SJSA1 (cell line): ENCODE measurements at places on chromosomes 1 and 21.

DNA sequence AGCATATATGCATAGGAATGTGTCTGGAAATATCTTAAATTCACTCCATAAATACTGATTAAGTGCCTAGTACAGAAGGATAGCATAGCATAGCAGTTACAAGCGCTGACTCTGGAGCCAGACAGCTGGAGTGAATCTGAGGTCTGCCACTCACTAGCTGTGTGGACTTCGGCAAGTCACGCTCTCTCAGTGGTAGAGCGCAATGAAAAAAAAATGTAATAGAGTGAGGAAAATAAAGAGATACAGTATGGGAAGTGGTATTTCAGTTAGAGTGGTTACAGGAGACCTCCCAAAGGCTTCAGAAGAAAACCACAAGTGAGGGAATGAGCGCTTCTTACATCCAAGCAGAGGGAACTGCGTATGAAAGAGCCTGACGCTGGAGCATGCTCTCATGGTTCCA is 338.9 kb upstream of the PRMT6 start:
- no peak for DNase-seq

DNA sequence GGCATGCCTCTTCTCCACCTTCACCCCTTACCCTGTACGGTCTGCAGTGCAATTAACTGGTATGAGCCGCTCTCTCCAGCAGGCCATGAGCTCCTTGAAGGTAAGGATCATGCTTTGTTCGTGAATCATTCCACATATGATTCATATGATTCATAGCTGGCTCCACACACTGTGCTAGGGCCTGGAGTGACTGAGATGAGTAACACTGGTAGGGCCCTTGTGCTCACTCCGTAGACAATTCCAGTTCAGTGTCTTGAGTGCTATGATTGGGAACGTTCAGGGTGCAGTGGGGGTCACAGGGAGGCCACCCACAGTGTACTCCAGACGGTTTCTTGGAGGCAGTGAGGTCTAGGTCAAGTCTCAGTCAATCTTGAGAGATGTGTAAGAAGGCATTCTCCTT is 239.8 kb downstream of the LMX1A start:
- peak; percentile 86 for DNase-seq

DNA sequence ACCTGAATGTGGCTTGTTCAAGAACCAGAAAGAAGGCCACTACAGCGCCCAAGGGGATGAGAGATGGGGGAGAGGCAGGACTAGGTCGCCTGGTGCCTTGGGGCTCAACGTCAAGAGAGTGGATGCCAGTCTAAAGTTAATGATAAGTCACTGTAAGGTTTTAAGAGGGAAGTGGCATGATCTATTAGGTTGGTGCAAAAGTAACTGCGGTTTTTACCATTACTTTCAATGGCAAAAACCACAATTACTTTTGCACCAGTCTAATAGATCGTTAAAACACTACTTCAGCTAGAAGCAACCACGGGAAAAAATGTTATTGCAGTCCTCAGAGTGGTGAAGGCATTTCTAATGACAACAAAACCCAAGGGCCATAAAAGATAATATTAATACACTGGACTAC is 2.6 kb upstream of the GJB3 start:
- no peak for DNase-seq

GRCh38 chr1:244437086-244437468 is 14.6 kb downstream of the ADSS2 start:
- DNase-seq = no peak

GRCh38 chr21:26148840-26149354 is 21.7 kb downstream of the APP start:
- peak; percentile 35 for DNase-seq

DNA sequence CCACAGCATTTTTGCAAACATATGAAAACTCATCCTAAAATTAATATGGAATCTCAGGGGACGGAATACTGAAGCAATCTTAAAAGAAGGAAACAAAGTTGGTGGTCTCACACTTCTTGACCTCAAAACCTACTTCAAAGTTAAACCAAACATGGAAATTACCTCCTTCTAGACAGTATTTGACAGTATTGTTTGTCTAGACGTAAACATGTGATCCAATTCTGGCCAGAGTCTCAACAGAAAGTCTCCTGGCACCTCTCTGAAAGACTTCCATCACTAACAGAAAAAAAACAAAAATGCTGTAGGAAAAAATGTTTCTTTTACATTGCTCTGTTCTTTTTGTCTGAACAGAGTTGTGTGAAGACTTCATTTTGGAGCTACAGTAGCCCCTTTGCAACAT is 99.7 kb downstream of the BRINP3 start:
- no peak for DNase-seq

DNA sequence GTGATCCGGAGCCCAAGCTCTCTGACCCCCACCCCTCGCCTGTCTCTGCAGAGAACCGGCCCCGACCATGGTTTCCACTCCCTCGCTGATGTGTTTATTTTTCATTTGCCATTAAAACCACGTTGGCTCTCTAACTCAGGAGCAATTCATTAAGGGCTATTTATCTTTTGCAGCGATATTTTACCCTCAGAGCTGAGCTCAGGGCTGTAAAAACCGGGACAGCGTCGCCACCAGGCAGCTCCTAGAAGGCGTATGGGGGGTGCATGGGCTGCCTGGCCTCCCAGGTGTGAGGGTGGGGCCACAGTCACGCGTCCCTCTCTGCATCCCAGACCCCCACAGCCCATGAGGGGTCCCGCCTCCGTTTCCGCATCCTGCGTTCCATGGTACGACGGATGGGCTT is 71.4 kb downstream of the PRDM16 start:
- DNase-seq = no peak

DNA sequence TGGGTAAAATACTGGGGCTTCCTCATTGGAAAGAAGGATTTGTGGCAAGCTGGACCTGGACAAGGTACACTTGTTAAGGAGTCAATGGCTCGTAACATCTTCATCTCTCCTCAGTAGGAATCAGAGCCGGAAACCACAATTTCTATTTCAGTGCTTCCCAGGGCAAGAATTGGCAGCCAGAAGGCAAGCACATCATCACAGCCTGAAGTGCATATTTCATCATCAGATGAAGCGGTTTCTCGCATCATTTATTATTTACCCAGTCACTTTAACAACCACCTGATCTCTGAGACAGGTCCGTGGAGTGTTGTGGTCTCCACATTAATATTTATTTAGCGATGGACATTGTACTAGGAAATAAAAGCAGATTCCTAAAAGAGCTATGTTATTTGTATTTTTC is 55.0 kb downstream of the KCNJ15 start:
- DNase-seq = no peak

DNA sequence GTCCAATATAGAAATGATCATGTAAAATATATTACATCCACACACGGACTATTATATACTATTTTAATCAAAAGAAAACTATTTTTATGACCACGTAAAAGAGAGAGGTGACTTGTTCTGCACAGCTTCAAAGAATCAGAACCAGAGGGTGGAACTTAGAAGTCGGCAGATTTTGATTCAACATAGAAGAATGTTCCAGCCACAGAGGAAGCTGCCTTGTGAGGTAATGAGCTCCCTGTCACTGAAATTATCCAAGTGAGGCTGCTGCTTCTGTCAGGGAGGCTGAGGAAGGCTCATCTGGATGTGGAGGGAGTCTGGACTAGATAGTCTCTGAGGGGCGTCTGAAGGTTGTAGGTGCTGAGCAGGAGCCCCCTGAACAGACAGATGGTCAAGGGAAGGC is 2.7 kb downstream of the PLEKHA6 start:
- no peak for DNase-seq

DNA sequence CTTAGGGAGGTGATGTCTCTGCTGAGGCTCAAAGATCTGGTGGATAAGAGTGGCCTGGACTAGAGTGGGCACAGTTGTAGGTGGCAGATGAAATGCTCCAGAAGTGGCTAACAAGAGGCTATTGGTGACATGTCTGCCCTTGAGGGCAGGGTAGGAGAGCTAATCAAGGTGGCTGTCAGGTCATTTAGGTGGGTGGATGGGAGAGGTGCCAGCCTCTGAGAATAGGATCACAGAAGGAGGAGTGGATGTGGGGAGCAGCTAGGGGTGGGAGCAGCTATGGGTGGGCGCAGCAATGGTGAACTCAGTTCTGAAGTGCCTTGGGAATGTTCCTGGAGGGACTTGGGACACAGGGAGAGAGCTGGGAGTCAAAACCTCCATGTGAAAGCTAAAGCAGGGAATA is 142.0 kb upstream of the GRIK3 start:
- no peak for DNase-seq

DNA sequence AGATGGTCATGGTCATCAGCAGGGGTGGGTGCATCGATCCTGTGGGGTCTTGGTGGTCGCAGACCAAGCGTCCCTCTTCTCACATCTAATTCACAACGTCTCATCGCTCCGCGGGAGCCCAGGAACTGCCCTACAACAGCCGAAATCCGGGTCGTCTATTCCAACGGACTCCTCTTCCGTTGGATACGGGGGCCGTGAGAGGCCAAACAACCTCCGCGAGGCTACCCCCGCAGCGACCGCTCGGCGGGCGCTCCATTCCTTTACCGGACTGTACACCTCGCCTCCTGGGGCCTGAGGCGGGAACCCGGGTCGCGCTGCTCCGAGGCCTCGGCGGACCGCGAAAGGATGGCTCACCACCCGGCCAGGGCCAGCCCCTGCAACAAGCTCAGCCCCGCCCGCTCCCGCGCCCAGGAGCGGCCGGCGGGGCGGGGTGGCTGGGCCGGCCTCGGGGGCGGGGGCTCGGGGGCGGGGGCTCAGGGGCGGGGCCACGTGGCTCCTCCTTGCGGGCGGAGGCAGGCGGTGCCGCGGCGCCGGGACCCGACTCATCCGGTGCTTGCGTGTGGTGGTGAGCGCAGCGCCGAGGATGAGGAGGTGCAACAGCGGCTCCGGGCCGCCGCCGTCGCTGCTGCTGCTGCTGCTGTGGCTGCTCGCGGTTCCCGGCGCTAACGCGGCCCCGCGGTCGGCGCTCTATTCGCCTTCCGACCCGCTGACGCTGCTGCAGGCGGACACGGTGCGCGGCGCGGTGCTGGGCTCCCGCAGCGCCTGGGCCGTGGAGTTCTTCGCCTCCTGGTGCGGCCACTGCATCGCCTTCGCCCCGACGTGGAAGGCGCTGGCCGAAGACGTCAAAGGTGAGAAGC is at the start of gene QSOX1:
TSS of gene QSOX1 (plus strand) at position 545 of the 857 bp plus-strand sequence. CDS start at position 584, 39 bp downstream.
- peak; percentile 93 for DNase-seq

DNA sequence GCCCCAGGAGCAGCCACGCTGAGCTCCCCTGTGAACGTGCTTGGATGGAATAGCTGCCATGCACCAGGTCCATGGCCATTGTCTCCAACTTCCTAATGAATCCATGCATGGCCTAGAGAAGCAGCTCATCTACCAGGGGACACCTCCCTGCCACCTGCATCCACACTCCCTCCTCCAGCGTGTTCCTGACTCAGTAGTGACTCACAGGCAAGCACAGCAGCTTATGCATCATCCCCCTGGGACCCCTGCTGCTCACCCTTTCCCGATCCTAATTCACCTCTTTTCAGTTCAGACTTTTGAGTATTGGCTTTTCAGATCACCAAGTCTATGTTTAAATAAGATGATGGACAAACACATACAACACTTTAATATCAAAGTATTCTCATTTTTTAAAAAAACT is 39.9 kb upstream of the TADA1 start:
- no peak for DNase-seq

DNA sequence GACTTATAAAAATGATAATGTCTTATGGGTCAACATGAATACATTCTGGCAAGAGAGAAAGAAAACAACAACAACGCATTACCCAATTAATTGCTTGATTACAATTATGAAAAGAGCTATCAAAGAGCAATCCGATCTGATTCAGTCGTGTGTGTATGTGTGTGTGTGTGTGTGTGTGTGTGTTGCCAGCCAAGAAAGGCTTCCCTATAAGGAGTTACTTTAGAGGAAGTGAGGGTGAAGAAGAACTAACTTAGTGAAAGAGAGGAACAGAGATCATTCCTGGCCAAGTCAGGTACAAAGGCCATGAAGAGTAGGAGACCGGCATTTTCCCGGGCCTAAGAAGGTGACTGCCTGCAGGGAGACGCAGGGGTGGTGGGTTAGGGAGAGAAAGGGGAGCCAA is 9.4 kb downstream of the TMEM35B start:
- DNase-seq = no peak

GRCh38 chr21:25895565-25896205 is 160.9 kb downstream of the GABPA start:
- peak; percentile 14 for DNase-seq

DNA sequence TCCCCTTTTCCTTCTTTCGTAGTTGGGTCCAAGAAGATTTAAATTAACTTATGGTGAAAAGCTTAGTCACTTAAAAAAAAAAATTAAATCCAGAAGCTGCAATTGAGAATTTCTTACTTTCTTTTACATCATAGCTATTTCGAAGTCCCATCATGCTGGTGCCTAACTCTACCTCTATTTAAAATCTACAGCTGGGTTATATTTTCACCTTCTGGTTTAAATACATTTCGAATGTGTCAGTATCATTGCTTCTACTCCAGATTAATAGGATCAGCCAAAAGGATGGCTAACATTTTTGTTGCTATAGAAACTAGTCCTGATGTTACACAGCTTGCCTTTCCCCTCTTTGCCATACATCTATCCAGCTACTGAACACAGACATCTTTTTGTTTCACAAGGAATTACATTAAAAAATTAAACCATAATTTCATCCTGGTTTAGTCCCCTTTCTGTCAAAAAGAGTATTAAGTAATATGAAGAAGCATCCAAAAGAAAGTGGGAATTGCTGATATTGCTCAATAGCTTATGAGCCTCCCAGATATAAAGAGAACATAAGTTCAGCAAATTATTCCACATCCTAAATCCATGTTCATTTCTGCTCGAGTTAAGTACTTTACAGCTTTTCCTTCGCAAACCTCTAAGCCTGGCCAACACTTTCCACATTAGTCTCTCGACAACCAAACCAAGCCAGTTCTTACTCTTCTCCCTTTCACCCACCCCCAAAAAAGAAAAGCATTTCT is 396.7 kb upstream of the DAB1 start:
- no peak for DNase-seq

DNA sequence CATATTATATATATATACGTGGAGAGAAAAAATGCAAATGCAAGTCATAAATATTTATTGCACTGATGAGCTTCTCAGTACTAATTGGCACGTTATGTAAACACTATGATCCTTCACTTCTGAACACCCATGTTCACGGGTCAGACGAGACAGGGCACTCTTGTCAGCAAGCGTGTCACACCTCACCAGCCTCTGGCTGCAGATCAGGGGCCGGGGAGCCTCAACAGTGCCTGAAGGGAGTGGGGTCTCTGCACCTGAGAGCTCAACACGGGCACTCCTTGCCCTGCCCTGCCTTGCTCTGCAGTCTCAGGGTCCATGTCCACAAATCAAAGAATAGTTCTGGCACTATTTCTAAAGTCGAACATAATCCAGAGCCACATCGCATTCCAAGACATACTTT is 409 bp upstream of the HIVEP3 start:
- DNase-seq = no peak

- DNase-seq = no peak
These were observed 37.9 kb downstream of the RGL1 start for GRCh38 chr1:183842795-183843144.

DNA sequence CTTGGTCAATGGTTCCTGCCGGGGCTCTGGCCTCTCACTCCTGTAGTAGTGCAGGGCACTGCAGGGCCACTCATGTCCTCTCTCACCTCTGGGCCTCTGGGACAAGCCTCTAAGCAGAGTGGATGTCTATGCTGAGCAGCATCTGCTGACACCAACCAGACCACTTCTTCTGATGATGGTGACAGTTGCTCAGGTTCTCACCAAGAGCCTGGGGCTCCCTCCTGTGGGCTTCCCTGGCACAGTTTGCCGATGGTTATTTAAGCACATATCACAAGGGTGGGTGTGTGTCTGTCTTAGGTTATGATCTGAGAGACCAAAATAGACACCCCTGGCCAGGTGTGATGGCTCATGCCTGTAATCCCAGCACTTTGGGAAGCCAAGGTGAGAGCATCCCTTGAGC is 17.4 kb upstream of the GPR137B start:
- no peak for DNase-seq

GRCh38 chr1:9366298-9366697 is 73.6 kb downstream of the SPSB1 start:
- no peak for DNase-seq

- DNase-seq = no peak
These were observed 19.4 kb upstream of the UBE2U start for GRCh38 chr1:64184003-64184440.
